ENCODE measurements at places on chromosomes 4 and X. TPM values are rescaled to one million over a fixed set of nuclear protein-coding genes. Genes with fewer than 3 reads are reported as not detected.

DNA sequence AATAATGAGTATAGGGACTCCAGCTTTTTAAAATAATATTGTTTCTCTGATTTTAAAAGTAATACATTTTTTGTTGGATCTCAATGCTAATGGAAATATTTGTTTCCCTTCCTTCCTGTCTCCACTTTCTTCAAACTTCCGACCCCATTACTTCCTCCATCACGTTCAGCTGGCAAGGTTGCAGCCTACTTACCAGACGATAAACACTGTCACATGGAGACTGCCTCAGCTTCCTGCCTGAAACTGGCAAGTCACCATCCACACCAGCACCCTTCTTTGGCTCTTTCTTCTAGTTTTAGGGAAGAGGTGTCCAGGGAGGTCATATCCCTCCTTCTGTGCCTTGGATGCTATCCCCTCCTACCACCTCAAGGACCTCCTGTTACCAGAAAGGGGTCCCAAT is 3.4 kb upstream of the INTU start:
- DNase-seq = no peak

DNA sequence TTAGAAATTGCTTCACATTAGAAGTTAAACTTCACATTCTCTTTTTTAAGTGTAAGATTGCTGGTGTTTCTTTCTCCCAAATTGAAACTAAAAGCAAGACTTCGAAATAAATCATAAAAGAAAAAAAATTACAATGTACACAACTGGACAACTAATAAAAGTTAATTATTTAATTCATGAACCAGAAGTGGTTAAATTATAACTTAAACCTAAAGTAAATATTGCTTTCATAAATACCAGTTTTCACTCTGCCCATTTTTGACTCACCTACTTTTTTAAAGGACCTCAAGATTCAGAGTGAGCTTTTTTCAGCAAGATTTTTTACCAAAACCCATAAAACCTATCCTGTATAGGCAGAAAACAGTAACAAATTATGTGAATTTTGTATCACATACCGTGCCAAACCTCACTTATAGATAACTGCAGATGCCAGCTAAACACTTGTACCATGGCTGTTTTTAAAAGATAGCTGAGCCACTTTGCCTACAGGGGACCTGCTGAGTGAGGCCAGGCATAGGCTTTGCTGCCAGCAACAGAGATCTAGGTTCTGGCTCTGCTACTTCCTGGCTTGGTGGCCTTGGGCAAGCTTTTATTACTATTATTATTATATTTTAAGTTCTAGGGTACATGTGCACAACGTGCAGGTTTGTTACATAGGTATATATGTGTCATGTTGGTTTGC is 259.8 kb downstream of the NR3C2 start:
- no peak for DNase-seq

GRCh38 chrX:105116486-105116885 is 104.0 kb downstream of the TEX13A start:
- DNase-seq = no peak

DNA sequence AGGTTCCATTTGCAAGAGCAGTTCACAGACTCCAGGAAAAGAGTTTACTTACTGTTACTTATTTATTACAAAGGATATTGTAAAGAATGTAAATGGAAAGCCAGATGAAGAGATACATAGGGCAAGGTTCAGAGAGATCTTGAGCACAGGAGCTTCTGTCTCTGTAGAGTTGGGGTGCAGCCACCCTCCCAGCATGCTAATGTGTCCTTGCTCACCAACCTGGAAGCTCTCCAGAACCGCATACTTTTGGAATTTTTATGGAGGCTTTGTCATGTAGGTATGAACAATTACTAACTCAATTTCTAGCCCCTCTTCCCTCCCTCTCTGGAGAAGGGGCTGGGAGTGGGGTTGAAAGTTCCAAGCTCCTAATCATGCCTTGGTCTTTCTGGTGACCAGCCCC is 857.2 kb downstream of the RPA4 start:
- DNase-seq = no peak

GRCh38 chrX:2495595-2495994 is 5.2 kb downstream of the DHRSX start:
- DNase-seq = no peak

GRCh38 chrX:254630-255215 is 26.5 kb upstream of the PLCXD1 start:
- DNase-seq = no peak

DNA sequence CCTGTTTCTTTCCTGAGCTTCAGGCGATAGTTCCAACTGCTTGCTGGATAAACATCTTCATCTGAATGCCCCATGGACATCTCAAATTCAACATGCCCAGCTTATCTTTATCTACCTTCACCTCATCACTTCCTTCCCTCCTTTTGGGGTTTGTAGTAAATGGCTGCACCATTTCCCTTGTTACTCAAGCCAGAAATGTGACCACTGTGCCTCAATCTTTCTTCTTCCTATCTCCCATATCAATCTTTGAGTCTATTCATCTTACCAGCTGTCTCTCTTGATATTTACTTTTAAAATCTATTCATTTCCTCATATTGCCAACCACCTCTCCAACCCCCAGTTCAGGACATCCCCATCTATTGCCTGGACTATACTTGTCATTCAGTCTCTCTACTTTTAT is 155.4 kb downstream of the PPA2 start:
- DNase-seq = no peak

The ERAS gene
- total RNA-seq = 0.31 TPM

Data from activated T-cell treated with anti-CD3 and anti-CD28 coated beads, Interleukin-2, amount 50 U/mL, for 72 hours (primary cell).